ENCODE measurements at places on chromosomes 6 and 20. TPM values are rescaled to one million over a fixed set of nuclear protein-coding genes. Genes with fewer than 3 reads are reported as not detected.

GRCh38 chr6:161003336-161003735 lies 11.8 kb downstream of the MAP3K4 start:
- H3K27me3 ChIP-seq, result no peaks in the 10 kb centered on the region
- no peaks in the 10 kb centered on the region for H3K36me3 ChIP-seq
- no peaks in the 10 kb centered on the region for H3K4me1 ChIP-seq

GRCh38 chr6:14763139-14763538 lies 482.7 kb upstream of the JARID2 start:
- no peak overlapping the region for H3K4me3 ChIP-seq
- DNase-seq, result no peak
- no peak overlapping the region for H3K27ac ChIP-seq
- H3K36me3 ChIP-seq, result no peaks in the 10 kb centered on the region
- H3K4me1 ChIP-seq, result no peaks in the 10 kb centered on the region

The EXOC2 gene
- total RNA-seq, result 17.2 TPM

- H3K27ac ChIP-seq, result no peak overlapping the region
- DNase-seq, result no peak
- no peaks in the 10 kb centered on the region for H3K27me3 ChIP-seq
- H3K4me1 ChIP-seq, result no peaks in the 10 kb centered on the region
- H3K4me3 ChIP-seq, result no peak overlapping the region
- no peaks in the 10 kb centered on the region for H3K36me3 ChIP-seq
These were observed 134.0 kb upstream of the SNX9 start for GRCh38 chr6:157688960-157689599.

DNA sequence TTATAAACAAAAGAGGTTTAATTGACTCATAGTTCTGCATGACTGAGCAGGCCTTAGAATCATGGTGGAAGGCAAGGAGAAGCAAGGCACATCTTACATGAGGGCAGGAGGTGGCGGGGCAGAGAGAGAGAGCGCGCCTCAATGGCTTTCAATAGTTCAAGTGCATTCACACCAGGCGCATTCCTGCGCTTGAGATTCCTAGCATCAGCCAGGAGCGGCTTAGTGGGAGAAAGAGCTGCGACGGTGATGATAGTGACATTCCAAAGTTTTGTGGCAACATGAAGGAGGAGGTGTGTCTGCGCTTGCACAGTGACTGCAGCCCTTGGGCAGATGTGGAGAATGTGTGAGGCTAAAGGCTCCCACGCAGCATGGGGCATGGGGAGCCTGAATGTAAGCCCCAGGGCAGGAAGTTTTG lies 25.0 kb upstream of the EMILIN3 start:
- no peak overlapping the region for H3K4me3 ChIP-seq
- H3K36me3 ChIP-seq, result no peaks in the 10 kb centered on the region
- no peaks in the 10 kb centered on the region for H3K4me1 ChIP-seq
- H3K27ac ChIP-seq, result no peak overlapping the region

The HMGCLL1 gene
- not detected for total RNA-seq

The HLA-DQA1 gene
- total RNA-seq, result 24.4 TPM

DNA sequence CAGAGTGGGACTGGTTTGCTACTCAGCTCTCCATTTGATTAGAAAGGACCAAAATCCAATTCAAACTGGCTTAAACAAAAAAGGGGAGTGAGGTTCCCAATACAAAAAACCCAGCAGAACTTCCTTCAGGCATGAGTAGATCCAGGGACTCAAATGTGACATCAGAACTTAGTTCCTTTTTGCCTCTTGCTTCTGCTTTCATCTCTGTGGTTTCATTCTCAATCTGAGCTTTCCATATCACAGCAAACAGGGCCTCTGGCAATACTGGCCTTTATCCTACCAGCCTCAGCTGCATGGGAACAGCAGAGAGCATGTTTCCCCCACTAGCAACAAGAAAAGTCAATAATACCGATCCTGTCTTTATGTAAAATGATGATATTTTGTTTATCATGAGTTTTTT lies 28.6 kb upstream of the PRELID3B start:
- H3K27me3 ChIP-seq, result no peaks in the 10 kb centered on the region
- H3K27ac ChIP-seq, result no peak overlapping the region
- H3K4me3 ChIP-seq, result no peak overlapping the region

DNA sequence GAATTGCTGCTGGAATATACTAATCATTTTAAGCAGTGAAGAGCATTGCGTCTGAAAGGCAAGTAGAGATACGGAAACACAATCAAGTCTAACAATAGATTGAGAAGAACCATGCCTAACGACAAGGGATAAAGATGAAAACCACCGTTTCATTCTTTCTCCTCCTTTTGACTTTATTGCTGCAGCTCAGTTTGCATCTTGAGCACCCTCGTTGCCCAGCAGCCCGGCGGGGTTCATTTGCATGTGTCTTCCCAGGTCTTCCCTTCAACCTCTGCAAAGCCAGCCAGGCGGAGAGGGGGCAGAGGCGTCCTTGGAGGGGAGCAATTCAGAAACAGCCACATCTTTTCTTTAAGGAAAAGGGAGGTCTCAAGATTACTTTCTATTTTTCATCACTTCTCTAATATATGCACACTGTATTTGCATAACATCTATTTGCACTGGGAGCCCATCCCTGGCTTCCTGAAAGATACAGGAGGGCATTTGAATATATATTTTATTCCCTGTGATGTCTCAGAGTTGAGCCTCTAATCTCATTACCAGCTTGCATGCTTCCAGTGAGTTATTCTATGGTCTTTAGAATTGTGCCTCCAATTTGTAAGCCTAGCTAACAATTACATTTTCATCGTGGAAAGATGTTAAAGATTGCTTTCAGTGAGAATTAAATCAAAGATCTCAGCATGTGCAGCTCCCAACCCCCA lies 18.7 kb upstream of the PXDC1 start:
- no peak overlapping the region for H3K27ac ChIP-seq
- no peaks in the 10 kb centered on the region for H3K27me3 ChIP-seq
- no peak for DNase-seq
- H3K36me3 ChIP-seq, result no peaks in the 10 kb centered on the region
- no peak overlapping the region for H3K4me3 ChIP-seq

GRCh38 chr6:105177556-105177955 lies 2.3 kb downstream of the POPDC3 start:
- H3K4me1 ChIP-seq, result no peaks in the 10 kb centered on the region
- H3K27ac ChIP-seq, result no peak overlapping the region
- no peak for DNase-seq
- H3K27me3 ChIP-seq, result no peaks in the 10 kb centered on the region

The GRM1 gene
- total RNA-seq, result not detected

Data from thoracic aorta (tissue), 2 donors.